Caco-2 (cell line): ENCODE measurements at places on chromosomes 2 and 18.

DNA sequence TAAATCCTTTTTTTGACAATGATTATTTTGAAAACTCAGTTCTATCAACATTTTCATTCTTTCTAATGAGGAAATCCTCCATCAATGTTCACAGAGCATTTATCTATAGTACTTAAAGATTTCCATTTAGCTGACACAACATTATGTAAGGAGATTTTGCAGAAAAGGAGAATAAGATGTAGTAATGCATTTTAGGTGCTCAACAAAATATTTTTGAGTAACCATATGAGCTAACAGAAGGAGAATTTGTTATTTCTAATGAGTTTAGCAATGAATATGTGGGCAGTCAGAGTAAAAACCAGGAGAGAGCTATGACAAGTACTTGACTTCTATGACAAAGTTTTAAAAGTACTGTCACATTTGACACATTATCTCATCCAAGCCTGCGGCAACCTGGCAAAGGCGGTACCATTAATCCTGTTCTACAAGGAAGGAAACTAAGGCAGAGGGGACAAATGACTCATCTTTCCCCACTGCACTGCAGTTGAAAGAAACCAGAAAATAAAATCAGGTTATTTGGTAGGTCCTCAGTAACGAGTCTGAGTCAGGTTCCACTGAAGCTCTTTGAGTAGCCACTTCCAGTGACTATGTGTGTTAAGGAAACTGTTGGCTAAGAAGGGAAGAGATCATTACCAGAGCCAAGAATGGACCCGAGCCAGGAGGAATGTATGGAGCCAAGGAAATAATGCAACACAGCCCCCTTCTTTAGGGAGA is 134.1 kb upstream of the ITGB6 start:
- H3K4me1 ChIP-seq = peaks cover 8% of the 10 kb centered on the region
- H3K4me3 ChIP-seq = no peak overlapping the region
- no peaks in the 10 kb centered on the region for H3K27me3 ChIP-seq
- no peaks in the 10 kb centered on the region for H3K36me3 ChIP-seq
- no peak overlapping the region for H3K27ac ChIP-seq
- DNase-seq = no peak

GRCh38 chr2:212915121-212915782 is 236.2 kb downstream of the IKZF2 start:
- no peaks in the 10 kb centered on the region for H3K36me3 ChIP-seq
- no peak overlapping the region for H3K4me3 ChIP-seq
- peaks cover 28% of the 10 kb centered on the region for H3K4me1 ChIP-seq
- no peak for DNase-seq

DNA sequence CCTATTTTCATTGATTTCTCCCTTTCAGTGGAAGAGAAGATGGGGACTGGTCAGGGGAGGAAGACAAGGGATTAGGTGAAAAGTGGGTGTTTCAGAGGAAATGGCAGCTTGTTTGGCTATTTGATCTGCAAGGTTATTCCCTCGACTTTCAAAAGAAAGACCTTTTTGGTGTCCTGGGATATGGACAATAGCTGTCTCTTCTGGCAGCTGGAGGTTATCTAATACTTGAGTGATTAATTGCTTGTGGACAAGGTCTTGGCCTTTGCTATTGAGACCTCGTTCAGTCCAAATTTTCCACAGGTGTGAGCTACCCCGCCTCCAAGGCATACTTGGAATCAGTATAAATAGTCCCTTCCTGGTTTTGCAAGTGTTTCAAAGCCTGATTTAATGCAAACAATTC is 33.3 kb upstream of the TRAPPC8 start:
- H3K27ac ChIP-seq = no peak overlapping the region
- no peaks in the 10 kb centered on the region for H3K27me3 ChIP-seq
- H3K4me3 ChIP-seq = no peak overlapping the region
- H3K4me1 ChIP-seq = no peaks in the 10 kb centered on the region
- DNase-seq = no peak

GRCh38 chr2:148209603-148210002 is 188.7 kb downstream of the MBD5 start:
- no peaks in the 10 kb centered on the region for H3K36me3 ChIP-seq
- H3K27me3 ChIP-seq = no peaks in the 10 kb centered on the region
- H3K4me3 ChIP-seq = no peak overlapping the region
- H3K4me1 ChIP-seq = peaks cover 9% of the 10 kb centered on the region

DNA sequence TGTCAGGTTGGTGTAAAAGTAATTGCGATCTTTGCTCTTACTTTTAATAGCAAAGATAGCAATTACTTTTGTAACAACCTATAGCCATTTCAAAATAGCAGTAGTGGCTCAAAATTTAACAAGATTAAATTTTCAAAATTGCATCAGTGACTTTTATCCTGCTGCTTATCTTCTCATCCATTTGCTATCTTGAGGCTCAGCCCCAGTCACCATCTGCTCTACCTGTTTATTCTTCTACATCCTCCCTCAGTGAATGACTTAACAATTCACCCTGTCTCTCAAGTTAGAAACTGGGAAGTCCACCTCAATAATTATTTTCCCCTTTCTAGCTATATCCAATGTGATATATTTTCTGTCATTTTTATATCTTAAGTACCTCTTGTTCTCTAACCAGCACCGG is 148.6 kb upstream of the ZNF804A start:
- no peak for DNase-seq
- H3K4me1 ChIP-seq = no peaks in the 10 kb centered on the region
- H3K27ac ChIP-seq = no peak overlapping the region
- H3K27me3 ChIP-seq = no peaks in the 10 kb centered on the region
- no peaks in the 10 kb centered on the region for H3K36me3 ChIP-seq

DNA sequence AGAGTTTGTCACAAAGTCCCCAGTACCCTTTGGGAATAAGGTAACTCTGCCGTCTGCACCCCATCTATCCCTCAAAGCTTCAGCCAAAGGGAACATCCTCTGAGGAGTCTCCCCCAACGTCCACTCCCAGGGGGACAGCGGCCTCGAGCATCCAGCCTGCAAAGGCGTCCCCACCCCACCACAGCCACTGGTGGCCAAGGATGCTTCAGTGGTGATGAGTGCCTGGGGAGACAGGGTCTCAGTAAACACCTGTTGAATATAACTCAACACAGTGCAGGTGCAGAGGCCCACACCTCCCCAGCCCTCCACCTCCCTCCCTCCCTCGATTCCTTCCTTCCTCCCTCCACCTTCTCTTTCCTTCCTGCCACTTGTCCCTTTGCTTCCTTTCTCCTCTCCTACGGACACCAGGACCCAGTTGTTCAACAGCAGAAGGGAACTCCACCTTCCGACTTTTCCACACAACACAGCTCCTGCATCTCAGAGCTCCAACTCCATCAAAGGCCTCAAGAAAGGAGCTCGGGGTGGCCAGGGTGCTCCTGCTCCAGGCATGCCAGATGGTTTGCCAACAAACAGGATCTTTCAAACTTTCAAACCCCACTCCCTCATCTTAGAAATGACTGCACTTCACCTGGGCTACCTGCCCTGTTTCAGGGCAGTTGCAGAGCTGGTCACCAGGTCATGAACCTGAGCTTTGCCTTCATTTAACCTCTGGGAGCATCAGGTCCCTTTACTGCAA is 87.8 kb upstream of the SNTG2 start:
- H3K4me1 ChIP-seq = no peaks in the 10 kb centered on the region
- no peaks in the 10 kb centered on the region for H3K36me3 ChIP-seq
- H3K4me3 ChIP-seq = no peak overlapping the region
- no peak for DNase-seq
- no peak overlapping the region for H3K27ac ChIP-seq

- H3K4me1 ChIP-seq = no peaks in the 10 kb centered on the region
- peak overlapping the region; percentile 74 for H3K4me3 ChIP-seq
- H3K36me3 ChIP-seq = no peaks in the 10 kb centered on the region
These were observed 487 bp downstream of the STARD6 start for GRCh38 chr18:54357082-54357659.

DNA sequence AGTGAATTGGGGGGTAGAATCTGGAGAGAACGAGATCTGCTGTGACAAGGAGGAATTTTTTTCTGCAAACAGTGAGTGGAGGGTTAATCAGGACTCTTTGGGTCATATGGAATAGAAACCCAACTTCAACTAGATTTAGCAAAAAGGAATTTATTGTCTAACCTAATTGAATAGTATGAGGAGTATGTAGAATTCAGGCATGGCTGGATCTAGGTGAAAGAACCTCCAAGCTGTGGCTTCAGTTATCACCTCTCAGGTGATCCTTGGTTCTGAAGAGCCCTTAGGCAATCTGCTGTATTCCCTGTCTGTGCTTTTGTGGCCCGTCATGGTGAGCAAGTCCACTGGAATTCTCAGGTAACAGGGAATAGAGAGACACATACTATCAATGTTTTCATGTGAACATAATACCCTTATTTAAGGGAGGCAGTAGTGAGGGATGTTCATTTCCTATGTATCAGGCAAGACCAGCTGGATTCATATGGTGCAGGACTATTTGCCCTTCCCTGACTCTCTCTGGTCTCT is 164.7 kb downstream of the ALPK2 start:
- no peaks in the 10 kb centered on the region for H3K36me3 ChIP-seq
- H3K27ac ChIP-seq = no peak overlapping the region
- no peaks in the 10 kb centered on the region for H3K4me1 ChIP-seq
- no peak for DNase-seq

- DNase-seq = no peak
- no peaks in the 10 kb centered on the region for H3K27me3 ChIP-seq
- H3K4me3 ChIP-seq = no peak within 1 kb of the TSS
- no peaks in the 10 kb centered on the region for H3K4me1 ChIP-seq
These were observed at the start of gene ARHGAP25 for GRCh38 chr2:68734688-68735525. Gene ARHGAP25 (plus strand): TSS chr2:68734811. CDS start chr2:68735200, 389 bp downstream.
